ENCODE measurements at places on chromosomes 13 and 19. TPM values are rescaled to one million over a fixed set of nuclear protein-coding genes. Genes with fewer than 3 reads are reported as not detected.

The CPAMD8 gene
- 8.9 TPM for total RNA-seq

The MCEMP1 gene
- total RNA-seq, result 1.7 TPM

The LAMP1 gene
- total RNA-seq, result 122 TPM

- DNase-seq, result no peak
Observed at GRCh38 chr13:65339241-65339640, 1890.9 kb downstream of the PCDH9 start.

DNA sequence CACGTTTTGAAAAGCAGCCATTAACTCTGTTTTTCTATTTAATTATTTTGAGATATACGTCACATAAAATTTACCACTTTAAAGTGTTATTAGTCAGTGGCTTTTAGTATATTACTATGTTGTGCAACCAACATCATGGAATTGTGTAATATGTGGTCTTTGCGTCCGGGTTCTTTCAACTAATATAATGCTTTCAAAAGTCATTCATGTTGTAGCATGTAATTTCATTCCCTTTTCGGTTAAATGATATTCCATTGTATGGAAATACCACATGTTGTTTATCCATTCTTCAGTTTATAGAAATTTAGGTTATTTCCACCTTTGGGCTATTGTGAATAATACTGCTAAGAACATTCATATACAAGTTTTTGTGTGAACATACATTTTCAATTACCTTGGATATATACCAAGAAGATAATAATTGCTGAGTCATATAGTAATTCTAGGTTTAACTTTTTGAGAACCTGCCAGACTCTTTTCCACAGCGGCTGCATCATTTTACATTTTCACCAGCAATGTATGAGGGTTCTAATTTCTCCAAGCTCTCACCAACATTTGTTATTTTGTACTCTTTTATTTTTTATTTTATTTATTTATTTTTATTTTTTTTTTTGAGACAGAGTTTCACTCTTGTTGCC, 28.1 kb upstream of the CLDN10 start:
- DNase-seq, result no peak

DNA sequence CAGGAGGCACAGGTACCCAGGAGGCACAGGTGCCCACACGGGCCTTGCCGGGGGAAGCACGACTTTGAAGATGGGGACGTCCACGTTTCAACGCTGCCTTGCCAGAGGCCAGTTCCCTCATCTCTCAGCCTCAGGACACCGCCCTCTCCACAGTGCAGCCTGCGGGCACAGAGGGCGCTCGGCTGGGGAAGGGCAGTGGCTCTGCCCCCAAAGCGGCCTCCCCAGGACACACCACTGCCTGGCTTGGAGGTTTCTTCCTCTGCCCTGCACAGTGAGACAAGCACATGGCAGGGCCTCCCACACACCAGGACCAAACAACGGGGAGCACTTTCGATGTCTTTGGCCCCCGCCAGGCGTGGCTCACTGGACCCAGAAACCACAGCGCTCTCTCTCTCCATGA, 73.0 kb downstream of the RASA3 start:
- no peak for DNase-seq

DNA sequence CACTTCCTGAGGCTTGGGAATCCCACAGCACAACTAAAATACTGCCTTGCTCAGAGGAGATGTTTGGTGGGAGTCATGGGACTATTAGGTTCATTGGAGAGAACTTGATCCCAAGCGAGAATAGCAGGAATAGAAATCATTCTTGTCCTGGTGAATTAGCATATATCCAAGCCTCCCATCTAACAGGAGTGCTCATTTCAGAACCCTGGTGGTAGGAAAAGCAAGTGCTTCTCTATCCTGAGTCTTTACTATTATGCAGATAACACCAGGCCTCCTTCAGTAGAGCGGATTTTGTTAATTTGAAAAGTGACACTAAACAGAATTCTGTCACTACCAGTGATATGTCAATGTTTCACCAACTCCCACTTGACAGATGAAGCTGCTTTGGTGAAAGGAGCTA, 199.5 kb downstream of the ATP8A2 start:
- no peak for DNase-seq

DNA sequence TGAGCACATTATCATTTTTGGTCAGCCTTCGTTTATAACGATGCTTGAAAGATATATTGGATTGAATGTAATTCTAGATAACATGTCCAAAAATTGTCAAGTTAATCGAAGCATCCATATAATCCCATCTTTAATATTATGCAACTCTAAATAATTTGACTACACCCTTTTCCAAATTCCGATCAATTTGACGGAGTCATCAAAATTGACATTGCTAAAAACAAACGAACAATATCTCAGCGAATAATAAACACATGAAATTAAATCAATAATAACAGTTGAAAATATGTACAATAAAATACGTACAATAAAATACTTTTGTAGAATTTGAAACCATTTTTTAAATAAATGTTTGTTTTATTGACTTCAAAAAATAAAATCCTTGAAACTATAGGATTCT, 1516.4 kb downstream of the EFNB2 start:
- DNase-seq, result no peak

DNA sequence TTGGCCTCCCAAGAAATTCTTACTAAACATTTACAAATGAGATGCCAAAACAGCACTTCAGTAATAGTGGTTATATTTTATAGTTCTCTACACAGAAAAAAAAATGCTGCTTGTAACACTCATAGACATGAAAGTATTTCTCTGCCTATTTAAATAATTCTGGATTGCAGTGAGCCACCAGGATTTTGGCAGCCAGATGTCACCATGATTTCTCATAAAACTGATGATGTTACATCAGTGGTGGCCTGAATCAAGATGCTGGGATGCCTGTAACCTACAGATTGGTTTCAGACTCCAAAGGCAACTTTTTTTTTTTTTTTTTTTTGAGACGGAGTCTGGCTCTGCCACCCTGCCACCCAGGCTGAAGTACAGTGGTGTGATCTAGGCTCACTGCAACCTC, 2.7 kb upstream of the CAPS start:
- no peak for DNase-seq

GRCh38 chr13:24740014-24740890, 23.7 kb upstream of the RNF17 start:
- DNase-seq, result no peak

All from left cardiac atrium (tissue), 4 donors.